ENCODE measurements at places on chromosomes 3 and 15.

GRCh38 chr3:188624384-188624783 is 470.4 kb downstream of the LPP start:
- DNase-seq = no peak

DNA sequence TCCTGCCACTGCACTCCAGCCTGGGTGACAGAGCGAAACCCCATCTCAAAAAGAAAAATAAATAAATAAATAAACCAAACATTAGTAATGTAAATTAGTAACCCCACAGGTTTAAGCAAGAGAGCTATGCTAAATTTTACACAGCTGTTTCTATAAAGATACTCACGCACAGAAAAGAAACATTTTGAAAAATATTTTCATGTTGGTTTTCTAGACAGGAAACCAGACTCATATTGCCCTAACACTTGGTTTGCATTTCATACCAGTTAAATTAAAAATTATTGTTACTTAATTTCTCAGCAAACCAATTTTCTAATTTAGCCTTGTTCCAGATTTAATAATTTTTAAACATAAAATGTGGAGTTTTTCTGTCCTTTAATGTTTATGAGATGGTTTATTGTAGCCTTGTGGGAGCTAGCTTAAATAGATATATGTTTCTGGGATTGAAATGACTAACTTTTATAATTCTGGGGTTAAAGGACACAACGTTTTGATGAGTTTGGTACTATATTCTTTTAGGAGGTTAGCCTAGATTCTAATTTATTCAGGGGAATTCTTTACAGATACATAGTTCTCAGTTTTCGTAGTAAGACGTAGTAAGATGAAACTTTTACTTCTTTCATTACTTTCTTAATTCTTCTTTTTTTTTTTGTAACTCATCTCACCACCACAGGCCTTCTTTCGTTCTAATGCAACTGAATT is 42.6 kb upstream of the SLC4A7 start:
- DNase-seq = no peak

DNA sequence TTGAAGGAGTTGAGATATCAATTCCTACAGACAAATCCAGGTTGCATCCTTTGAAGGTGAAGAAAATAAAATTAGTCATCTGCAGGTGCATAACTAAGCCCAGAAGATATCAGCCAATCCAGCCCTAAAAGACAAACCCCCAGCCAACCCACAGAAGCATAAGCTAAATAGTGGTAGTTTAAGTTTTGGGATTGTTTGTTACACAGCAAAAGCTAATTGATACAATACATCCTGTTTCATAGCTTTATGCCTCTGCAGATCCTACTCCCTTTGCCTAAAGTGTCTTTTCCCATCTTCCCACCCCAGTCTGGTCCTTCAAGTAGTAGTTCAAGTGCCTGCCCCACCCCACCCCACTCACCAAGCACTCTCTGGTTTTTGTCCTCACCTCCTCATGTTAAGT is 48.6 kb upstream of the CAPN7 start:
- DNase-seq = no peak

GRCh38 chr3:29415482-29416223 is 134.8 kb downstream of the RBMS3 start:
- DNase-seq = no peak

DNA sequence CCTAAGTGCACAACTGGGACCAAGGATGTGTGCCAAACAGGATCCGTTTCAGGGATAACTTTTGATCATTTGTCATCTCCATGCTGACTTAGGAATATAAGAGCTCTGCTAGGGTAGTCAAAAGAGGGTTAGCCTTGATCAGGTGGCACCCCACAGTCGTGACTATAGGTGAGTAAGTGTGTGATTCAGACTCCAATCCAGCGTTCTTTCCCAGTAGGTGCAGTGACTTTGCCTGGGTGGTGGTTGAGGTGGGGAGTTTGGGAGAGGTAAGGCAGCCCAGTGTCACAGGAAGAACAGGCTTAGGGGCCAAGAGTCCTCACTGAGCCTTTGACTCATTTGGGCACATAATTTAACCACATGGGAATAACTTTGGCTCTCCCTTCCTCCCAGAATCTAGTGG is 51.0 kb downstream of the CHDH start:
- no peak for DNase-seq

DNA sequence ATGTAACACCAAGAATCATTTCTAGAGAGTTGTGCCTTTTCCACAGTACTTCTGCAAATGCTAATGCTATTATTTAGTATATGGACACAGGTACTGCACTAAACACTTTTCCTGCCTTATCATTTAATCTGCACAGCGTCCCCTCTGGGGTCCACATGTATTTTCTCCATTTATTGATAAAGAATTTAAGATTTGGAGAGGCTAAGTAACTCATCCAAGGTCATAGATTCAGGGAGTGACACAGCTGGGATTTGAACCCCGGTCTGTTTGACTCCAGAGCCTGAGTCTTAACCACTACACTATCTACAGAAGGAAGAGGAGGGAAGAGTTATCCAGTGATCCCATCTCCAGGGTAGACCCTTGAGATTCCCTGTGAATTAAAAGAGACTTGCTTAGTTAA is 24.9 kb upstream of the TPRG1 start:
- DNase-seq = no peak

GRCh38 chr3:50562861-50563260 is 4.7 kb downstream of the C3orf18 start:
- no peak for DNase-seq

DNA sequence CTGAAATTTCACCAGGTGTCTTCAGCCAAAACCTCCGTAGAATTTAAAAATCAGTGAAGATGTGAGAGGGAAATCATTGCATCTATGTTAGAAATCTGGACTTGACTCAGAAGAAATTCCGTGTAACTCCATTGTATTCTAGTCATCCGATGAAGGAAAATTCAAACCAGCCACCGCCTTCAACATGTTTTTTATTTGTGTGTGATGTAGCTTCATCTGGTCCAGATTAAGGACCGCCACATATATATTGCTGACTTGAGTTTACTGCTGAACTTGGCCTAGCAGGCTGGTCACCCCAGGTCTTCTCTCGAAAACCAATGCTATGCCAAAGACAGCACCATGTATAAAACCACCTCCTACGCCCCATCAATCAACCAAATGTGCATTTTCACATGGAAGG is 120.9 kb downstream of the FOXP1 start:
- no peak for DNase-seq

GRCh38 chr3:160106905-160107861 is 118.0 kb upstream of the C3orf80 start:
- no peak for DNase-seq

DNA sequence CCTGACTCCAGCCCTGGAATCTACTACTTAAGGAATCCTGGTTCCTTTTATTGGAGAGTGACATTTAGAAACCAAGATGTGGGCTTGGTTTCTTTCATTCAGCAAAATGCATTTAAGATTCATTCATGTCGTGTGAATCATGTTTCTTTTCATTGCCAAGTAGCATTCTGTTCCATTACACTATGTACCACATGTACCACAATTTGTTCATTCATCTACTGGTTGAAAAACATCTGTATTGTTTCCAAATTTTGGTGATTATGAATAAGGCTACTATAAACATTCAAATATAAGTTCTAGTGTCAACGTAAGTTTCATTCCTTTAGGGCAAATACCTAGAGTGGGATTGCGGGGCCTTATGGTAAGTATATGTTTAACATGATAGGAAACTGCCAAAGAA is 264.2 kb downstream of the VPS13C start:
- no peak for DNase-seq

DNA sequence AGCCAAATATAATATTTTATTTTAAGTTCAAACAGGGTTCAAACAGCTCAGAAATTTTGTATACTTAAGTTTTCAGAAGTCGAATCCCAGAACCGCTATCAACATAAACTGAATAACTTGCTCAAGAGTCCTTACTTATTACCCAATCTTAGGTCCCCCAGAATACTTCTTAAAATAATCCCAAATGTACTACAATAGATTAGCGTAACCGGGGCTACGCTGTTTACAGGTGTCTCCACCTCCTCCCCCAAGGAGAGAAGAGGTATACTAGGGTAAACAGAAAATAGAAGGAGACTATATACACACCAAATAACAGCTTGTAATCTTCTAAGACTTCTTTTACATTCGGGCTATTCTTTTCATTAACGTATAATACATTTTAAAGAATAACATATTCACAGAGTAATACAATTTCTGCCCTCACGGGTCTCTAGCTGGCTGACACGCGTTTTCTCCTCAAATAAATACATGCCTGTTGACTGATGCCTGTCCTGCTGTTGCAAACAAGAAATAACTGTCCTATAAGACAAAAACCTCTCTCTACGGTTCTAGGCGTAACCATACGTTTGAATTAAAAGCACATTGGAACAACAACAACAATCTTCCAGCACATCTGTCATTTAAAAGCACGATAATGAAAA is 1.3 kb downstream of the DENND4A start:
- DNase-seq = no peak

DNA sequence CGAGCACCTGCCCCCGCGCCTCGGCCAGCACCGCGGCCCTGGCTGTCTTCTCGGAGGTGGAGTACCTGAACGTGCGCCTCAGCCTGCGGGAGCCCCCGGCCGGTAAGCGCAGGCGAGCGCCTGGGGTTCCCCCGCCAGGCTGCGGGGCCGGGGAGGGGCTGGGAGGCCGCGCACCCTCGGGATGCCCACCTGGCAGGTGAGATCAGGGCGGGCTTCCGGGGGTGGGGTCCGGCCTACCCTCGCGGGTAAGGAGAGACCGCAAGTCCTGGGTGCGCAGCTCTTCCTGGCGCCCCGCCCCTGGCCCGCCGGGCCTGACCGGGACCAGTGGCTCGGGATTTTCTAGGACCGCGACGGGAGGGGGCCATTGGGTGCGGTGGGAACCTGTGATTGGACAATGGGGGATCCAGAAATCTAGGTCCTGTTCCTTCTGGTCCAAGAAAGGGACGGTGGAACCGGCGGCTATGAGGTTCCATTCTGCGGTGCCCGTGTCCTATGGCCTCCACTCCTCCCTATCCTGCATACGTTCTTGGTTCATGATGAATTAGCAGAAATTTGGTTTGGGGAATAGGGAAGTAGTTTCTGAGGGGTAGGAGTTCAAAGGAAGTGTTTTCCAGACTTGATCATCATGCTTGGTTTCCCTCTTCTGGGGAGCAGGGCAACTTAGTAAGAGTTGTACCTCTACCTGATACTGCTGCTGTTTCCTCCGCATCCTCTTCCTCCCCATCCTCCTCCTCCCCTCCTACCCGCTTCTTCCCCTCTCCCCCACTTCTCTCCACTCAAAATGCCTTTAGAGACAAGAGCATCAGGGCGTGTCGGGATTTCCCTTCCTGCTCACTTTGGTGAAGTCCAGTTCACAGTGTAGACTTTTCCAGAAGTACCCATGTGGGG is 808 bp downstream of the ARRDC4 start:
- no peak for DNase-seq

- DNase-seq = no peak
Measured at GRCh38 chr3:127324076-127324475, 36.2 kb upstream of the PRR20G start.

DNA sequence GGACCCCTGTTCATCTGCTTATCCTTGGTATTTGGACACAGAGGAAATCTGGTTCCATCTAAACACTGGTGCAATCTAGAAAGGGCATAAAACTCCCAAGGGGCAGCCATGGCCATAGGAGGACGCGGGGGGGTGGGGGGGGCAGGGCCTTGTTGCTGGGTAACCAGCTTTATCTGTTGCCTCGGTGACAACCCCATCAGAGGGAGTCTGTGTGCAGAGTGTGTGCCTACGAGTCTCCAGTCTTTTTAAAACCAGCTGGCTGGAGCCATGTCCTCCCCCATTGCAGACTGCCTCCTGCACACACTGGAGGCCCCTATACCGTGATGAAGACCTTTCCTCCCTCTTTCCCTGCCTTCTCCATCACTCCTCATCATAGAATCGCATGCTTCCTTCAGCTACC is 26.4 kb upstream of the CORO2B start:
- no peak for DNase-seq

- no peak for DNase-seq
Measured at GRCh38 chr15:23762026-23762425, 74.9 kb upstream of the NDN start.

DNA sequence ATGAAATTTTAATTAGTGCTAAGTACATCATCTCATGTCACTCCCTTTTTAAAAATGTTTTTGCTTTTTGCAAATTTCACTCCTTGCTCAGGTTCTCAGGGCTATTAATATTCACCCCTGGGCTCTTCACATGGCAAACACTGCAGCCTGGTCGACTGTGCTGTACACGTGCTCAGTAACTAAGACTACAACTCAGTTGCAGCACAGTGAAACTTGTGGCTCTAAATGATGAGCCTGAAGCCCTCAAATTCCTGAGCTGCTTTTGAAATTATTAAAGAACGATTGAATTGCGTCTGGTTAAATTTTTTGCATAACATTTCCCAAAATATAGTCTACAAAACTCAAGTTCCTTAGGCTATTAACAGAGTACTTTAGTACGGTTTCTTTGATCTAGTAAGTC is 159.3 kb upstream of the C2CD4B start:
- DNase-seq = no peak

DNA sequence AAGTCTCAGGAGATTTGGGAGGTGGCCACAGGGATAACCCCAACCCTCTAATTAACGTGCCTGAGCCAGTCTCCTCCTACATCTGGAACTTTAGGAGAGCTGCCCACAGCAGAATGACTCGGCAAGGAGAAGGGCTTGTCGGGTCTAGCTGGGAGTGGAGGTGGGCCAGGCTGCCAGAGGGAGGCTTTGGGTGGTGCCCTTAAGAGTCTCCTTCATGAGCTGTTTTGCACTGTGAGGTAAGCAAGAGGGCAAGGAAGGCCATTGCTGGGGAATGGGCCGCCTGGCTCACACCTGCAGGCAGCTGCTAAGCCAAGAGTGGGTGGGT is 3.6 kb upstream of the TNK2 start:
- DNase-seq = no peak

DNA sequence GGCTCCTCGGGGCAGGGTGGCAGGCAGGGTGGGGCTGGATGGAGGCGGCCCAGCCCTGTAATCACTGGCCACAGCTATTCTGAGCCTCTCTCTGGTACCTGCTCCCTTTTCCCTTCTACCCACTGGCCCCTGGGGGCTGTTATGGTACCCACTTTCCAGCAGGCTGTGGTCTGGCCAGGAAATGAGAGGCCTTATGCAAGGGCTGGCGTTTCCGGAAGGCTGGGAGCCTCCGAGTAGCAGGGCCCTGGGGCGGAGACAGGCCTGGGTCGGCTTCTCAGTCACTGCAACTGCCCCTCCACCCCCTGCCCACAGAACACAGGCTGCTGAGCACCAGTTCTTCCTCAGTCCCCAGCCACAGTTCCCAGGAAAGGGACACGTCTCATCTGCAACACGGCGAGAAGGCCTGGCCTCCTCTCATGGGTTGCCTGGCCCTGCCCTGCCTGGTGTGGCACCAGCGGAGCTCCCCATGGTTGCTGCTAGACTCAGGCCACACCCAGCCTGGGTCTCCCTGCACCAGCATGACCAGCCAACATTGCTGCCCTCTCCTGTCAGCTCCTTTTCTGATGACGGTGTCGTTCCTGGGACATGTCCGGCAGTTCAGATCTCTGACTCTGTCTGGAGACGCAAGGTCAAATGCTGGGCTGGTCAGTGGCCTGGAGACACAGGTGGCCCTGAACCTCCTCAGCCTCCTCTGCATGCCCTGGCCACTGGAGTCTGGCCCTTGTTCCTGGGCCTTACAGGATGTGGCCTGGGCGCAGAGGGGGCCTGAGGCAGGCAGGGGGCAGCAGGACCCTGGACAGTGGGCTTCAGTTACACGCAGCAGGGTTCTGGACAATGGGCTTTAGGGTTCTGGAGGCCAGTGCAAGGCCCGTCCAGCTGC is 6.5 kb downstream of the CHST13 start:
- no peak for DNase-seq

- no peak for DNase-seq
Measured at GRCh38 chr15:38843051-38843501, 278.5 kb upstream of the RASGRP1 start.

Measured in NK-92 treated with Interleukin-12 subunit alpha and Interleukin-12 subunit beta, amount 100 ng/mL, for 24 hours (cell line).